Choroid plexus epithelial cell (primary cell): ENCODE measurements at places on chromosomes 1 and 21.

GRCh38 chr1:52904927-52905698, 16.4 kb downstream of the ECHDC2 start:
- DNase-seq = peak; percentile 41

DNA sequence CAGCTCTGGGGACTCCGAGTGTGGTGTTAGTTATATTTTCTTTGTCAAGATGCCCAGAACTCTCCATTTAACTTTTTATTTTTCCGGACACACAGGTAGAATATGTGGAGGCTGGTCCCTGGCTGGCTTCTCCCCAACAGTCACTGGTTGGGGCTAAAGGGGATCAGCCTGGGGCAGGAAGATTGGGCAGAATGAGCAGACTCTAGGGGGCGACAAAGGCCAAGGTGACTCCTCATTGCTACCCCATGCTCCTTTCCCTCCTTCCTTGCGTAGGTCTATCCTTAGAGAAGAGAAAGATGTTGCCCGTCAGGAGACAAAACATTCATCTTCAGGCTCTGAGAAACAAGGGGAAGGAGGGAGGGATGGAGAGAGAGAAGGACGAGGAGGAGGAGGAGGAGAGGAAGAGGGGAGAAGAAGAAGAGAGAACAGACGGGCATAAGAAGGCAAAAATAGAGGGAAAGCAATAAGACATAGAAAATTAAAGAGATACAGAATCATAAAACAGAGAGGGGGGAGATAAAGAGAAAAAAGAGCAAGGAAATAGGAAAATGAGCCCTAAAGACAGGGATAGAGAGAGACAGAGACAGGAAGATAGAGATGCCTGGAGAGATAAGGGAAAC, 89.9 kb downstream of the FOXD2 start:
- peak; percentile 51 for DNase-seq

- DNase-seq = no peak
These were observed 32.9 kb downstream of the C21orf91 start for GRCh38 chr21:17786071-17786850.

DNA sequence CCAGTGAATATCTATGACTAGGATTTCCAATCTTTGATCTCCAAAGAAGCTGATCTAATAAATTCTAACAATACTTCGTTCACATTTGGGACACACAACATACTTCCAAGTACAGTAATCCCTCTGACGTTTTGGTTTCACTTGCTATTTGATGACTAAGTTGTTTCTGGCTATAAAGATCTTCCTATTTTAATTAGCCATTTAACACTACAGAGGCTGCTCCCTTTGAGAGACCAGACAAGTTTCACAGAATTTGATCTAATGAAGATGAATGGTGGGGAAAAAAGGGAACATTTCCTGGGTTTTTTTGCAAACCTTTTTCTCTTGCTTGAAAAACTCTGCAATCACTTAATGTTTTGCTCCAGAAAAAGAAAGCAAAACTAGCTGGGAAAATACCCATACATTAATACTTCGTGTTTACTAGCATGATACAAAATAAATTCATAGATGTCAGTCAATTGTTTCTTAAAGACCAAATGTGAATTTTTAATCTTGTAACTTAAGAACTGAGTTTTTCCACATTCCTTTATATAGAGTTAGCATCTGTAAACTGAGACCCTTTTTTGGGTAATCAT, 28.0 kb upstream of the GLIS1 start:
- peak; percentile 71 for DNase-seq

- peak; percentile 60 for DNase-seq
These were observed at the start of gene PGBD5 for GRCh38 chr1:230426246-230427093. PGBD5 (minus strand) TSS chr1:230426332; CDS start chr1:230425928, 404 bp downstream.

- DNase-seq = peak; percentile 64
These were observed 69.0 kb upstream of the RAVER2 start for GRCh38 chr1:64675718-64676345.
